ENCODE measurements at places on chromosomes 2 and 18.
A peak's percentile ranks its signal among the peaks of the same experiment; 100 is the strongest.

DNA sequence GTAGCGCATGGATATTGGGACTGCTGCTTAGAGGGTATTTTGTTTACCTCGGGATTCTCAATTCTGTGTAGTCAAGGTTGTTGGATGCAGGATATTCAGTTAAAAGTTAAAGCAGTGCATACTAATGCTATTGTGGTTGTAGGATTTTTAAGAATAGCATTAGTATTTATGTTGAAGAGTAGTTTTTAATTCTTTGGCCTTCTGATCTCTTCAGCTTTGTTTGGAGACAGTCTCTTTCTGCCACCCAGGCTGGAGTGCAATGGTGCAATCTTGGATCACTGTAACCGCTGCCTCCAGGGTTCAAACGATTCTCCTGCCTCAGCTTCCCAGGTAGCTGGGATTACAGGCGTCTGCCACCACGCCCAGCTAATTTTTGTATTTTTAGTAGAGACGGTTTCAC lies 1.5 kb downstream of the RHBDD1 start:
- DNase-seq = no peak

GRCh38 chr2:196970099-196970498 lies 43.6 kb upstream of the PGAP1 start:
- no peak for DNase-seq

DNA sequence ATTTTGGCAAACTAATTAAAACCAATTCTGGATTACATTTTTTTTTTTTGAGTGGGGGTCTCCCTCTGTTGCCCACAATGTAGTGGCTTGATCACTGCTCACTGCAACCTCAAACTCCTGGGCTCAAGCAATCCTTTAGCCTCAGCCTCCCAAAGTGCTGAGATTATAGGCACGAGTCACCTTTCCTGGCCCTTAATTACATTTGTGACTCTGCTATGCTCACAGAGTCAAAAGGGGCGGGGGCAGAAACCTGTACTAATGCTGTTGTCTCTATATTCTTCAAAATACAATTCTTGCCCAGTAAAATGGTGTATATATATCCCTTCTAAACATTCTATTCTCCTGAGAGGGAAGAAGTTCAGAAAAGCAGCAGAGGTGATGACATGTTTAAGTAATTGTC lies 23.2 kb downstream of the PRKD3 start:
- no peak for DNase-seq

GRCh38 chr2:163255086-163255485 lies 416.5 kb upstream of the KCNH7 start:
- DNase-seq = peak; percentile 55

DNA sequence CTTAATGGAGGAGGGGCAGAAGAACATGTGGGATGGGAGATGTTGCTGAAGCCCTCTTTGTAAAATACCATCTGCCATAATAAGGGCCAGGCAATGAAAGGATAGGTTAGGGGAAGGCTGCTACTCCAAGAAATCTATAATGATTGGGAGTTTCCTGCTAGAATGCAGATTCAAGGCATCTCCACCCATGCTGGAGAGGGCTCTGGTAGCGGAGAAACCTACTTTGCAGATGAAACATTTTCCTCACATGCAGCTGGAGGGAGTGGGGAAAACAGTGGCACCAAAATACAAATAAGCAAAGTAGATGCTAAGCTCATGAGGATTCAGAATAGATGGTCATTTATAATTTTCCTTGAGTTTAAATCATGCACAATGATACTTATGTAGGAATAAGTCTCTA lies 82.3 kb upstream of the GCFC2 start:
- DNase-seq = no peak

DNA sequence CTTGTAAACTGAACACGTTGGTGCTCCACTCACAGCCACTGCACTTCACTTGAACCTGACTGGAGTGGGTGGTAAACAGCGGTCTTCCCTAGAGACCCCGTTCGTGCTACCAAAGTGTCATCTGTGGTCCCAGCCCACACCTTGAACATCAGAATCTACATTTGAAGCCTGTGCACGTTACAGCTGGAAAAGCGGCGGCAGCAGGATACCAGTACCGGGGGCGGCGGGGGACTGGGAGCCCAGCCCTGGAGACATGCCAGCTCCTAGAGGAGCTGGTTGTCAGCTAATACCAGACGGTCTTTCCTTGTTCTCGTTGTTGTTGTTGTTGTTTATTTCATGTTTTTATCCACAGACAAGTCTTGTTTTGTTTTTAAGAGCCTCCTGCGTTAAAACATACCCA lies 156.7 kb downstream of the WDSUB1 start:
- no peak for DNase-seq

All from fibroblast of lung (primary cell).